ENCODE measurements at places on chromosomes 3 and 15.
A peak's percentile ranks its signal among the peaks of the same experiment; 100 is the strongest.

- no peak for DNase-seq
Observed at GRCh38 chr3:161031134-161031533, 74.0 kb downstream of the B3GALNT1 start.

- peak; percentile 25 for DNase-seq
Observed at GRCh38 chr15:58221591-58222241, 83.5 kb downstream of the AQP9 start.

GRCh38 chr3:170772175-170772574 lies 97.8 kb downstream of the RPL22L1 start:
- no peak for DNase-seq

GRCh38 chr3:6448011-6448410 lies 412.9 kb upstream of the GRM7 start:
- DNase-seq = no peak

Measured in NAMALWA (cell line).